Activated T-cell treated with anti-CD3 and anti-CD28 coated beads, Interleukin-2, amount 50 U/mL, for 72 hours (primary cell): ENCODE measurements at places on chromosomes 11 and 22. TPM values are rescaled to one million over a fixed set of nuclear protein-coding genes. Genes with fewer than 3 reads are reported as not detected.

Gene DEFB131B
- total RNA-seq: not detected

Gene HSPB2
- not detected for total RNA-seq

GRCh38 chr11:115126092-115126491 lies 378.1 kb downstream of the CADM1 start:
- H3K4me3 ChIP-seq: no peak overlapping the region
- H3K36me3 ChIP-seq: no peaks in the 10 kb centered on the region
- peaks cover 9% of the 10 kb centered on the region for H3K27me3 ChIP-seq
- peaks cover 12% of the 10 kb centered on the region for H3K4me1 ChIP-seq
- H3K27ac ChIP-seq: no peak overlapping the region

DNA sequence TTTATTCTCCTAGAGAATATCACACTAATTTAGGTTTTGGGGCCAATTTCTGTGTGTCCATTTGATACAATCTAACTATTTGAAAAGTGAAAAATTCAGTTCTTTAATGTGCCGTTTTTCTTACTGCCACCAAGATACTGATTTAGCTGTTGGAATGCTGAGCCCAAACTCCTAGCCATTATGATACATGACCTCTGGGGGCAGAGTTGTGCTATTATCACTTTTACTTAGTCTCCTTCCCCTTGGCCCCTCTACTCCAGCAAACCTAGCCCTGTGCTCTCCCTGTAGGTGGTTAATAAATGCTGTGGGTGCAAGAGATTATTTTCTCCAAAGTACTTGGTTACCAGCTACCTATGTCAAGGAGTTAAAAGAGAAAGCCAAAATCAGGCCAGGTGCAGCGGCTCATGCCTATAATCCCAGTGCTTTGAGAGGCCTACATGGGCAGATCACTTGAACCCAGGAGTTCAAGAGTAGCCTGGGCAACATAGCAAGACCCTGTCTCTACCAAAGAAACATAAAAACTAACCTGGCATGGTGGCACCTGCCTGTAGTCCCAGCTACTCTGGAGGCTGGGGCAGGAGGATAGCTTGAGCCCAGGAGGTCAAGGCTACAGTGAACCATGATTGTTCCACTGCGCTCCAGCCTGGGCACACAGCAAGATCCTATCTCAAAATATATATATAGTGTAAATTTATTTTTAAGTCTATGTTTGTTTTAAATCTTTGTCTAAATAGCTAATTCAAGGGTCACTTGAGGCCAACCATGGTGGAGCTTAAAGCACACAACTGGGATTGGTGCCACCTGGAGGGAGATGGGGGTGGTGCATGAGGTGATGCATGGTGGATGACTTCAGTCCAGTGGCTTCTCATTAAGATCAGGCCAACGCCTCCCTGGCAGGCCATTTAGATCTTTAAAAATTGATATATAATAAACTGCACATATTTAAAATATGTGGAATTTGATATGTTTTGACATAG lies 193.2 kb upstream of the PLET1 start:
- H3K36me3 ChIP-seq: no peaks in the 10 kb centered on the region
- no peaks in the 10 kb centered on the region for H3K27me3 ChIP-seq
- H3K4me3 ChIP-seq: no peak overlapping the region

DNA sequence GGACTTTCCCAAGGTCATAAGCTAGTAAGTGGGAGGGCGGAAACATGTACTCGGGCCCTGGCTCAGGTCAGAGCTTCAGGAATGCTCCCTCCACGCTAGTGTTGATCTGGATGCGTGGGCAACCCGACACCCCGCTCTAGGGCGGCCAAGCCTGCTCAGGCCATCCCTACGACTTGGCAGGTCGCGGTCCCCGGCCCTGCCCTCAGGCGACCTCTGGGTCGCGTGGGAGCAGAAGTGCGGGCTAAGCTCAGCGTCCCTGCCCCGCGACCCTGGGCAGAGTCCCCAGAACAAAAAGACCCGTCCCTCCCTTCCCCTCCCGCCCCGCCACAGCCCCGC lies 781 bp upstream of the TEF start:
- peaks cover 14% of the 10 kb centered on the region for H3K4me1 ChIP-seq
- no peak overlapping the region for H3K27ac ChIP-seq
- peak overlapping the region; percentile 92 for H3K4me3 ChIP-seq
- no peaks in the 10 kb centered on the region for H3K36me3 ChIP-seq
- DNase-seq: no peak
- no peaks in the 10 kb centered on the region for H3K27me3 ChIP-seq

GRCh38 chr22:39092111-39092862 lies 4.8 kb upstream of the APOBEC3H start:
- H3K4me3 ChIP-seq: peak overlapping the region; percentile 82
- H3K4me1 ChIP-seq: peaks cover 88% of the 10 kb centered on the region
- no peaks in the 10 kb centered on the region for H3K36me3 ChIP-seq

Gene LIPT2
- 5.1 TPM for total RNA-seq

Gene OR51E2
- total RNA-seq: not detected

DNA sequence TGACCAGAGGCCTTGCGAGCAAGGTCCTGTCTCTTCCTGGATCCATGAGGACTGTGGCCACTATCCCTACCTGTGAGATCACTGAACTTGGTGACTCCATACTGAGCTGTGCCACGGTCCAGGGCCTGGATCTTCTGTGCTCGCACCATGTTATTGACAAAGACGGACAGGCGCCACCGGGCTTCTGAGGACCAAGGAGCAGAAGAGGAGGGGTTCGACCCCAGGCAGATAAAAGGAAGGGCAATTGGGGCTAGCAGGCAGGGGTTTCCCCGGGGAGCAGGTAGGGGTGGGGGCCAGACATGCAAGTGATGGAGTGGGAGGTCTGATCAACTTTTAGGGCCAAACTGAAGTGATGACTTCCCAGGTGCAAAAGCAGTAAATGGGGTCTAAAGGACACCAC lies 2.2 kb downstream of the CTSF start:
- no peak overlapping the region for H3K27ac ChIP-seq
- peaks cover 4% of the 10 kb centered on the region for H3K27me3 ChIP-seq
- peaks cover 5% of the 10 kb centered on the region for H3K4me1 ChIP-seq
- no peak overlapping the region for H3K4me3 ChIP-seq
- no peaks in the 10 kb centered on the region for H3K36me3 ChIP-seq
- no peak for DNase-seq

DNA sequence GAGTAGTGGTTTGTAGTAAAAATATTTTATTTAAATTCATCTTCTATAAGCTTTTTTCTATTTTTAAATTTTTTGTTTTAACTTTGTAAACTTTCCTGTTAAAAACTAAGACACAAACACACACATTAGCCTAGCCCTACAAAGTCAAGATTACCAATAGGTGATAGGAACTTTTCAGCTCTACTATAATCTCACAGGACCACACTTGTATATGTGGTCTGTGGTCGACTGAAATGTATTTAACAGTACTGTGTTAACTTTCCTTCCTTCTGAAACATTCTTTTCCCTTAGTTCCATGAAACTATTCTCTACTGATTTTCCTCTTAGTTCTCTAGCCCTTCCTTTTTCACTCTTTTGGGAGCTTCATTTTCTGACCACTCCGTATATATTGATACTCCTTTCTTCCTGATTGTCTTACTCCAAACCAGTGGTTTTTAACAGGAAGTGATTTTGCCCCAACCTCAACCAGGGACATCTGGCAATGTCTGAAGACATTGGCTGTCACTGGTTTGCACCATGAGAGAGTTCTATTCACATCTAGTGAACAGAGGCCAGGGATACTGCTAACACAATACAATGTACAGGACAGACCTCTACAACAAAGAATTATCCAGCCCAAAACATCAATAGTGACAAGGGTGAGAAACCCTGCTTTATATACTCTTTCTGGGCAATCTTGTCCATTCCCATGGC lies 8.8 kb downstream of the ZW10 start:
- no peak for DNase-seq
- peaks cover 39% of the 10 kb centered on the region for H3K36me3 ChIP-seq
- peaks cover 10% of the 10 kb centered on the region for H3K4me1 ChIP-seq
- no peaks in the 10 kb centered on the region for H3K27me3 ChIP-seq
- H3K4me3 ChIP-seq: no peak overlapping the region

Gene OR6A2
- total RNA-seq: 0.07 TPM

- DNase-seq: no peak
- no peaks in the 10 kb centered on the region for H3K36me3 ChIP-seq
- H3K27ac ChIP-seq: no peak overlapping the region
- no peak overlapping the region for H3K4me3 ChIP-seq
Measured at GRCh38 chr11:33500861-33501479, 199.7 kb downstream of the C11orf91 start.

DNA sequence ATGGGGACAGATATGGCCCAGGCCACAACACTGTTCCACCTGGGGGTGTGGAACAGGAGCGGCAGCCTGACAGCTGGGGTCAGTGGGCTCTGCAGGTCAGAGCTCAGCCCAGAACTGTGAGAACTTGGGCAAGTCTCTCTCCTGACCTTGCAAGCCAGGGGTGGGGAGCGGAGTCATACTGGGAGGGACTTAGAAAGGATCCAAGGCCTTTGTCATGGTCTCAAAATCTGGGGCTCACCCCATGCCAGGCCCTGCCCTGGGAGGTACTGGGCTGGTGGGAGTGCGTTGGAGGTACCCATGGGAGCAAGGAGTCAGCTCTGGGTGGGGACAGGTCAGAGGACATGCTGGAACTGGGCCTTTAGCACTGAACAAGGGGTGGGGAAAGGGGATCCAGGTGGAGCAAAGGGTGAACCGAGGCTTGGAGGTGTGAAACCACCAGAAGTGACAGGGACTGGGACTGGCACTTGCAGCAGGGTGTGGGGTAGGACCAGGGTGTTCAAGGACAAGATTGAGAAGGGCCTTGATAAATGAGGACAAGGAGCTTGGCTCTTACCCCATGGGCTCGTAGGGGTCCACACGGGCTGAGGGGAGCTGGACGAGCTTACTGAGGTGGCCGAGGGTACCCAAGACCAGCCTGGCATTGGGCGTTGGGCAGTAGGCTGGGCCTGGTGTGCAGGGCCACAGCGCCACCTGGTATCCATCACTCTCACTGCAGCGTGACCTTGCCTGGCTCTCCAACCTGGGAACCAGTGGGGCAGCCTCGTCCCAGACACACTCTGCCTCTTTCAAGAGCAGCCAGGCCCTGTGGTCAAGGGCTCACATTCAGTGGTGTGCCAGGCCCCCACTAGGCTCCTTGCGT lies 7.4 kb upstream of the PMM1 start:
- H3K27ac ChIP-seq: no peak overlapping the region
- H3K27me3 ChIP-seq: no peaks in the 10 kb centered on the region
- peaks cover 14% of the 10 kb centered on the region for H3K4me1 ChIP-seq

Gene CRYBB2
- not detected for total RNA-seq

- H3K36me3 ChIP-seq: no peaks in the 10 kb centered on the region
- no peak for DNase-seq
- no peaks in the 10 kb centered on the region for H3K4me1 ChIP-seq
- H3K27me3 ChIP-seq: peaks cover 11% of the 10 kb centered on the region
Measured at GRCh38 chr11:17579451-17579850, 32.4 kb downstream of the OTOG start.
